ENCODE measurements at places on chromosomes 7 and 10.

DNA sequence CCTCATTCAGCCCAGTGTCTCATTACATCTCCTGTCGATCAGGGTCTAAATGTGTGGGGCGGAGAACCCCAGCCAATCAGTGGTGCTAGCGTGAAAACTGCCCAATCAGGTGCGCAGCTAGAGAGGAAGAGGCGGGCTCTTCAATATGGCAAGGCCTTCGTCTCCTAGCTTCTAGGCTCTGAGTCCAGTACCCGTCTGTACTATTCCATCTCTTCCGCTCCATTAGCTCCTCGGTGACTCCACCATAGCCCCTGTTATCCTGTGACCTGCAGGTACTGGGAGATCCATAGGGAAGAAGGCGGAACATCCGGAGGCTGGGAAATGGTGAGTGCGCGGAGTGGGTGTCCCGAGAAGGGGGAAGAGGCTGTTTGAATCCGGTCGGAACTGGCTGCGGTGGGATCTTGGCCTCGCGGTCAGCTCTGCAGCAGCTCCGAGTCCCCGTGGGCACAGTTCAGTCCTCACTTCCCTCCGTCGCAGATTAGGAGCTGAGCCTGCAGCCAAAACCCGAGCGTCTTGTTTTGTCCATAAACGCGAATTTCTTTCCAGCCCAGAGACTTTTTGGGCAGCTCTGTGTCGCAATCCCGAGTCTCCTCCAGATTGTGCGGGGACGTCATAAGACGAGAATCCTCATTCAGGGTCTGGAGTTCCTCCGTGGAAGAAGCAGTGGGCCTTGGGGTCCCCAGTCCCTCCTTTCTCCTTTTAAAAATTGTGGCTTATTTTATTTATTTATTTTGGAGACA is at the start of gene ZNF727:
TSS of gene ZNF727 (plus strand) at position 134 of the 740 bp plus-strand sequence. CDS start at position 322, 188 bp downstream.
- DNase-seq: peak; percentile 58

DNA sequence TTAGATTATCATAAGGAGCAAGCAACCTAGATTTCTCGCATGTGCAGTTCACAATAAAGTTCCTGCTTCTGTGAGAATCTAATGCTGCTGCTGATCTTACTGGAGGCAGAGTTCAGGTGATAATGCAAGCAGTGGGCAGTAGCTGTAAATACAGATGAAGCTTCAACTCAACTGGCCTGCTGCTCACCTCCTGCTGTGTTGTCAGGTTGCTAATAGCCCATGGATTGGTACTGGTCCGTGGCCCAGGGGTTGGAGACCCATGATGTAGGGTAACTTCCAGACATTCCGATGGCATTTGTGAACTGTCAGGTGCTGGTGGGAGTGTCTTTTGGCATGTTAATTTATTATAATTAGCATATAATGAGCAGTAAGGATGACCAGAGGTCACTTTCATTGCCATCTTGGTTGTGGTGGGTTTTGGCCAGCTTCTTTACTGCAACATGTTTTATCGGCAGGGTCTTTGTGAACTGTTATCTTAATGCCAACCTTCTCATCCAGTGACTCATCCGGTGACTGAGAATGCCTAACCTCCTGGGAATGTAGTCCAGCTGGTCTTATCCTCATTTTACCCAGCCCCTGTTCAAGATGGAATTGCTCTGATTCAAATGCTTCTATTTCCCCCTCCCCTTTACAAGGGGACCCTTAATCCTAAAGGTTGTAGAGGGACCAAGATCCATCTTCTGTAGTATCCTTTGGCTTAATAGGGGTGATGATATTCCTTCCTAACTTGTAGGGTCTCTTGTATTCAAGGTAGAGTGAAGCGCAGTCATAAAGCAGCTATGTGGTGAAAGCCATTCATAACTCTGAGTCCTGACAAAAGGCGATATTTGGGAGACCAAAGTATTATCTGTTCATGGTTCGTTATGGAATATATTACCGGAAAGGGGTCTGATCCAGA is 165.8 kb downstream of the CCSER2 start:
- no peak for DNase-seq

GRCh38 chr10:74058071-74058470 is 60.2 kb downstream of the VCL start:
- DNase-seq: no peak

GRCh38 chr10:131311661-131312477 is at the start of gene TCERG1L:
TSS of gene TCERG1L (minus strand) at chr10:131311721. CDS start at chr10:131311635, 86 bp downstream.
- DNase-seq: no peak

- DNase-seq: no peak
Observed at GRCh38 chr10:113455947-113456346, 96.9 kb upstream of the HABP2 start.
